ENCODE measurements at places on chromosomes 2 and 18.

DNA sequence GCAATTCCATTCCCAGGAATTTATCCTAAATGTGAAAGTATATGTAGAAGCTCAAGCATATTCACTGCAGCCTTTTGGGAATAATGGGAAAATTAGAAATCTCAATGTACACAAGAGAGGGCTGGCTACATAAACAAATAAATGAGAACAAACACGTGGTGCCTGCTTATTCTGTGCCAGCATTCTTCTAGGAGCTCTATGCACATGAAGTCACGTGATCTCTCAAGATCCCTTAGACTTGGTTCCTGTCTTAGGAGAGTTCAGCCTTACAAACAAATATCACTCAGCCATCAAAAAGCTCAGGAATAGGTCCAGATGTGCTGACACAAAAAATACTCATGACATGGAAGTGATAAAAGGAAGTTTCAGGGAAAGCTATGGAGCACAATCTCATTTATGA, 92.9 kb upstream of the SP3 start:
- no peak for DNase-seq

- DNase-seq: no peak
These were observed 213.9 kb upstream of the SALL3 start for GRCh38 chr18:78765637-78766281.

- no peak for DNase-seq
These were observed 17.2 kb downstream of the MFSD6 start for GRCh38 chr2:190425221-190425866.

- DNase-seq: no peak
These were observed 139.9 kb upstream of the PID1 start for GRCh38 chr2:229410946-229411345.
